Fibroblast of lung (primary cell): ENCODE measurements at places on chromosomes 5 and 9.

DNA sequence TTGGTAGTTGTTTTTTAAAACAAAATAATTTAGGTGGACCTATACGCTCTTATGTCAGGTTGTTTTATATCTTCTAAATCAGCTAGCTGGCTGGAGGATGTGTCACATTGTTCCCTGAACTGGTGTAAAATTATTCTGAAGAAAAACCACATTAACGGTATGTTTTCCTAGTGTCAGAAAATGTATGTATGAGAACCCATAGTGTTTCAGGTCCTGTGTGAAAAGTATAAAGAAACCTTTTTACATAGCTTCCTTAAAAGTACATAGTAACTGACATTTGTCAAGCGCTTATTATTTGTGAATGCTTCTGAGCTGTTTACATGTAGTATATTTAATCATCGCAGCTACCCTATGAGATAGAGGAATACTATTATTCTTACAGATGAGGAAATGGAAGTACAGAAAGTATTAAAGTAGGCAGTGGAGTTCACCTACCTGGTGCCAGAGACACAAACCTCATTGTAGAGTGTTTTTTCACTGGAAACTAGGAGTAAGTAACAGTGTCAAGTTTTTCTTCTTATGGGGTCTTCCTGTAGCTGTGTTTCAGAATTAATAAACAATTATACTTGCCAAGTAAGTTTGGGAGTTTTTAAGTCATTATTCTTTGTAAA, 10.4 kb upstream of the FAM120AOS start:
- no peaks in the 10 kb centered on the region for H3K27me3 ChIP-seq
- peaks cover 5% of the 10 kb centered on the region for H3K4me1 ChIP-seq
- H3K36me3 ChIP-seq, result no peaks in the 10 kb centered on the region
- DNase-seq, result no peak

GRCh38 chr9:76638001-76638400, 126.2 kb upstream of the PCA3 start:
- no peaks in the 10 kb centered on the region for H3K27me3 ChIP-seq
- H3K4me3 ChIP-seq, result no peak overlapping the region
- no peak overlapping the region for H3K27ac ChIP-seq
- peak; percentile 25 for DNase-seq
- H3K4me1 ChIP-seq, result no peaks in the 10 kb centered on the region
- no peaks in the 10 kb centered on the region for H3K36me3 ChIP-seq

DNA sequence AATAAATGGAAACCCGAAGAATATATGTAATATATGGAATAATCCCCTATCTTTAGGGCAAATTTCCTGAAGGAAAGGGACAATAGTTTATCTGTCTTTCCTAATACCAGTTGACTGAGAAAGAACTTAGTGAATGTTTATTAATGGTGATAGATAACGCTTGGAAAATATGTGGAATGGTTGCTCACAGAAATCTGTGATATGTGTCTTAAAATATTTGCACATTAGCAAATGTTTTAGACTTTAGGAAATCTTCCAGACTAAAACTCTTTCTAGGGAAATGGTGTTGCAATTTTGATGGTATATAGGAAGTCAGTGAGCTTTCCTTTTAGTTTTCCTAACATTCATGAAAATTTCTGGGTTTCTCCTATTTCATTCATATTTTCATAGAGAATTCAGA, 90.4 kb downstream of the PIP5K1B start:
- no peak overlapping the region for H3K4me3 ChIP-seq
- no peaks in the 10 kb centered on the region for H3K27me3 ChIP-seq
- H3K27ac ChIP-seq, result no peak overlapping the region
- H3K4me1 ChIP-seq, result no peaks in the 10 kb centered on the region
- H3K36me3 ChIP-seq, result no peaks in the 10 kb centered on the region

- H3K4me1 ChIP-seq, result peaks cover 8% of the 10 kb centered on the region
- H3K4me3 ChIP-seq, result peak overlapping the region; percentile 67
- peak; percentile 49 for DNase-seq
- peaks cover 6% of the 10 kb centered on the region for H3K36me3 ChIP-seq
- H3K27ac ChIP-seq, result peak overlapping the region; percentile 99
These were observed 943 bp downstream of the STING1 start for GRCh38 chr5:139481580-139482049.

GRCh38 chr5:65047948-65048690, 279.4 kb downstream of the CWC27 start:
- no peak overlapping the region for H3K4me3 ChIP-seq
- H3K36me3 ChIP-seq, result no peaks in the 10 kb centered on the region
- H3K27ac ChIP-seq, result no peak overlapping the region
- no peak for DNase-seq

GRCh38 chr9:28502189-28502588, 928.9 kb upstream of the C9orf72 start:
- H3K4me3 ChIP-seq, result no peak overlapping the region
- DNase-seq, result no peak
- no peaks in the 10 kb centered on the region for H3K27me3 ChIP-seq

DNA sequence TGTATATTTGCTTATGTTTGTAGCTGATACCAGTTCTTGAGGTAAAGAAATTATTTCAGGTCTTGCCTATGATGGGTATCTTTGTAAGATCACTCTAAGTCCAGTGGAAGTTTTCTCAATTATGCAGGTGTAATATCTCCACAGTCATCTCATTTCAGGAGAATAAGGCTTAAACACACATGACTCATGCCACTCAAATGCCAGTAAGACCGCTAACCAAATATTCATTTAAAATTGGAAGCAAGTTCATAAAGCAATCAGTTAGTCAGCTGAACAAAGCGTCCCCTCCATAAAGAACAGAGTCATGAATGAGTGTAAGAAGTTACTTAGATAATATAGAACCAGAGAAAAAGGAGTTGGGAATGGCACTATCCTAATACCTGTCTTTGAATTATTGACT, 248.7 kb downstream of the LURAP1L start:
- H3K27me3 ChIP-seq, result no peaks in the 10 kb centered on the region
- peak; percentile 70 for DNase-seq
- H3K27ac ChIP-seq, result no peak overlapping the region
- no peaks in the 10 kb centered on the region for H3K4me1 ChIP-seq
- no peak overlapping the region for H3K4me3 ChIP-seq

DNA sequence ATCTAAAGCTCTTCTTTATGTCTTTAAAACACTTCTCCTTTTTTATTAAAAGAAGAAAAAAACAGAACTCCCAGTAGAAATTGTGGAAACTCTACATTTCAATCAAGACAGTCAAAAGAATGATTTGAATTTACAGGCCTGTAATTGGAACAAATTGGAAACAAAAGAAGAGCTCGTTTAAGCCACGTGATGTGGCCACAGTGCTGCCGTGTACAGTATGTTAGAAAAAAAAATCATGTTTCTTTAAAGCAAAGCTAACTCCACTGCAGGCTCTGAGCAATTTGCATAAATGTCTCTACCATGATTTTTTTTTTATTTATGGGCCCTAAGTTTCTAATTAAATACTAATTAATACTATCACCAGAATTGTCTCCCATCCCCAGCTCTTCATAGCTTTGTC, 325.6 kb downstream of the ZSWIM6 start:
- no peaks in the 10 kb centered on the region for H3K4me1 ChIP-seq
- no peak overlapping the region for H3K4me3 ChIP-seq
- H3K27ac ChIP-seq, result no peak overlapping the region
- H3K36me3 ChIP-seq, result no peaks in the 10 kb centered on the region
- peaks cover 4% of the 10 kb centered on the region for H3K27me3 ChIP-seq

GRCh38 chr5:150014456-150014855, 13.9 kb downstream of the HMGXB3 start:
- H3K4me1 ChIP-seq, result peaks cover 11% of the 10 kb centered on the region
- DNase-seq, result no peak
- no peak overlapping the region for H3K27ac ChIP-seq
- H3K27me3 ChIP-seq, result no peaks in the 10 kb centered on the region
- peaks cover 19% of the 10 kb centered on the region for H3K36me3 ChIP-seq
- H3K4me3 ChIP-seq, result no peak overlapping the region

- no peaks in the 10 kb centered on the region for H3K36me3 ChIP-seq
- H3K27ac ChIP-seq, result no peak overlapping the region
- H3K4me3 ChIP-seq, result no peak overlapping the region
- H3K27me3 ChIP-seq, result no peaks in the 10 kb centered on the region
- DNase-seq, result peak; percentile 70
- H3K4me1 ChIP-seq, result no peaks in the 10 kb centered on the region
These were observed 9.7 kb upstream of the C9orf152 start for GRCh38 chr9:110217656-110218099.

GRCh38 chr9:22165144-22165543, 156.0 kb upstream of the CDKN2B start:
- H3K4me3 ChIP-seq, result no peak overlapping the region
- peaks cover 5% of the 10 kb centered on the region for H3K4me1 ChIP-seq

DNA sequence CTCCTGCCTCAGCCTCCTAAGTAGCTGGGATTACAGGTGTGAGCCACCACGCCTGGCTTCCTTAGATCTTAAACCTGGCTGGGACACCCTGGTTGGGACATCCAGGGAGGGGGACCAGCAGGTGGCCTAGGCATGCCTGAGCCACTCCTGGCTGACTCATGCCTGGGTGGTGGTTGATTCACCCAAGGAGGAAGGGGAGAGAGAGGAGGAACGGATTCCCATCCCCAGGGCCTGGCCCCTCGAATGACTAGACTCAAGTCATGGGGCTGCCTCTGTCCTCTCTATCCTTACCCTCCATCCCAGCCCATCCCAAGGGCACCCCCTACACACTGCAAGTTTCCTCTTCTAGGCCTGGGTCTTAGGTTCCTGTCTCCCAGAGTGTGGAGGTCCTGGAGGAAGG, 12.7 kb downstream of the EEIG1 start:
- peak; percentile 80 for DNase-seq
- H3K4me3 ChIP-seq, result no peak overlapping the region
- peaks cover 1% of the 10 kb centered on the region for H3K36me3 ChIP-seq
- no peaks in the 10 kb centered on the region for H3K27me3 ChIP-seq
- H3K27ac ChIP-seq, result peak overlapping the region; percentile 84
- H3K4me1 ChIP-seq, result peaks cover 57% of the 10 kb centered on the region

- DNase-seq, result peak; percentile 87
- H3K27me3 ChIP-seq, result no peaks in the 10 kb centered on the region
- H3K4me3 ChIP-seq, result no peak overlapping the region
These were observed 36.9 kb upstream of the ANGPTL2 start for GRCh38 chr9:127159325-127159801.

GRCh38 chr9:83041771-83042170, 21.2 kb downstream of the RASEF start:
- H3K36me3 ChIP-seq, result no peaks in the 10 kb centered on the region
- no peak overlapping the region for H3K27ac ChIP-seq
- DNase-seq, result peak; percentile 67
- H3K4me1 ChIP-seq, result no peaks in the 10 kb centered on the region
- no peaks in the 10 kb centered on the region for H3K27me3 ChIP-seq
- H3K4me3 ChIP-seq, result no peak overlapping the region

GRCh38 chr5:154418344-154418820, 27.4 kb upstream of the SAP30L start:
- DNase-seq, result no peak
- peaks cover 2% of the 10 kb centered on the region for H3K36me3 ChIP-seq
- H3K4me1 ChIP-seq, result no peaks in the 10 kb centered on the region
- H3K4me3 ChIP-seq, result no peak overlapping the region

DNA sequence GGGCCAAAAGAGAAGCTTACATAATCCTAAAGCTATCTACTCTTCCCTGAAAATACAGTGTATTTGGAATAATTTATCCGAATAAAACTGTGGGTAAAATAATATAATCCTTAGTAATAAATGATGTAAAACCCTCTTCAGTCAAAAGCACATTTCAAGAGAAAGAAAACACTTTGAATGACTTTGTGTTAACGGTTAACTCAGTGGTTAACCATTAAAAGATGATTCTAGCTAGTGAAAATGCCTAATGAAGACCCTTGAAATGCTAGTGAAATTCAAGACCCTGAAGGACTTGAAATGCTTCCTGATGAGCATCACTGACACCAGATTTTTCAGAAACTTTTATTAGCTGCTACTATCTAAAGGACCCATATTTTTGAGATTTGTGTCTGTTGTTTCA, 70.7 kb downstream of the COX7C start:
- DNase-seq, result no peak
- H3K4me1 ChIP-seq, result no peaks in the 10 kb centered on the region
- no peak overlapping the region for H3K27ac ChIP-seq
- H3K27me3 ChIP-seq, result no peaks in the 10 kb centered on the region
- H3K36me3 ChIP-seq, result no peaks in the 10 kb centered on the region
- no peak overlapping the region for H3K4me3 ChIP-seq

DNA sequence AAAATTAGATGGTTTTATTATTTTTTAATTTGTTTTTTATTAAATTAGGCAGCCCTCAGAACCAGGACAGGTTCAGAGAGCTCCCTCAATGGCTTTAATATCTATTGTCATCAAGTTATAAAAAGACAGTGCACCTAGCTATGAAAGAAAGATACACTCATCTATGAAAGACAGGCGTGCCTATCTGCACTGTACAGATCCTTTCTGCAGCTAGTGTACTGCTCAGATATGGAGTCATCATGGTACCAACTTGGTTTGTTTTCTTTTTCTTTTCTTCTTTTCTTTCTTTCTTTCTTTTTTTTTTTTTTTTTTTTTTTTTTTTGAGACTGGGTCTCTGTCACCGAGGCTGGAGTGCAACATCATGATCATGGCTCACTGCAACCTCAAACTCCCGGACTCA, 54.8 kb upstream of the GPBP1 start:
- H3K4me3 ChIP-seq, result no peak overlapping the region
- no peak overlapping the region for H3K27ac ChIP-seq

GRCh38 chr5:55305345-55305744, 2.1 kb downstream of the DHX29 start:
- no peak overlapping the region for H3K27ac ChIP-seq
- no peaks in the 10 kb centered on the region for H3K27me3 ChIP-seq
- H3K4me1 ChIP-seq, result peaks cover 3% of the 10 kb centered on the region
- H3K4me3 ChIP-seq, result peak overlapping the region; percentile 0

GRCh38 chr5:131634666-131634995, 398 bp downstream of the RAPGEF6 start:
- H3K27me3 ChIP-seq, result no peaks in the 10 kb centered on the region
- H3K36me3 ChIP-seq, result peaks cover 1% of the 10 kb centered on the region
- H3K27ac ChIP-seq, result peak overlapping the region; percentile 91
- H3K4me1 ChIP-seq, result peaks cover 10% of the 10 kb centered on the region

DNA sequence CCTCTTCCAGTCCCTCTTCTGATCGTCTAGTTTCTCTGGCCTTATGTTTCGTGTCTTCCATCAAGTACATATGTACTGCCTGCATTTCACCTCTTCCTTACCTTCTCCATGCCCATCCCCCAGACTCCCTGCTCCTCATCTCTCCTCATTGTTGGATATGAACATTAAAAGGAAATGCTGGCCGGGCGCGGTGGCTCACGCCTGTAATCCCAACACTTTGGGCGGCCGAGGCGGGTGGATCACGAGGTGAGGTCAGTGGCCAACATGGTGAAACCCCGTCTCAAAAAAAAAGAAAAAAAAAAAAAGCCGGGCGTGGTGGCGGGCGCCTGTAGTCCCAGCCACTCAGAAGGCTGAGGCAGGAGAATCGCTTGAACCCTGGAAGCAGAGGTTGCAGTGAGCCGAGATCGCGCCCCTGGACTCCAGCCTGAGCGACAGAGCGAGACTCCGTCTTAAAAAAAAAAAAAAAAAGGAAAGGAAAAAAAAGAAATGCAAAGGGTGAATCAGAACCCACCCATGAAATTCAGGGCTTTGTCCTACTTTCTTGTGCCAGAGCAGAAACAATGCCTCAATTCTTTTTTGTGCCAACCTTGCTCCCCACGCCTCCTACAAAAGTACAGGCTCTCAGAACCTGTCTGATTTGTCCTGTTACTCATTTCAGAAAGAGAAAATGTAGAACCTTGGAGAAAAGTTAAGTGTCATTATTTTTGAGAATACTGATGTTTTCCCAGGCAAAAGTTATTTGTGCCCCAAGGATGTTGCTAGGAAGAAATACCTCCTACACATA, 1.5 kb upstream of the ZFR start:
- no peak overlapping the region for H3K27ac ChIP-seq
- no peak overlapping the region for H3K4me3 ChIP-seq
- H3K4me1 ChIP-seq, result peaks cover 2% of the 10 kb centered on the region
- no peaks in the 10 kb centered on the region for H3K27me3 ChIP-seq
- no peaks in the 10 kb centered on the region for H3K36me3 ChIP-seq
